Effector memory CD4-positive, alpha-beta T cell (primary cell): ENCODE measurements at places on chromosomes 2 and 18.

GRCh38 chr2:195612611-195613495 lies 44.2 kb upstream of the SLC39A10 start:
- no peak overlapping the region for H3K27ac ChIP-seq
- no peaks in the 10 kb centered on the region for H3K27me3 ChIP-seq
- no peak for DNase-seq
- no peaks in the 10 kb centered on the region for H3K36me3 ChIP-seq

DNA sequence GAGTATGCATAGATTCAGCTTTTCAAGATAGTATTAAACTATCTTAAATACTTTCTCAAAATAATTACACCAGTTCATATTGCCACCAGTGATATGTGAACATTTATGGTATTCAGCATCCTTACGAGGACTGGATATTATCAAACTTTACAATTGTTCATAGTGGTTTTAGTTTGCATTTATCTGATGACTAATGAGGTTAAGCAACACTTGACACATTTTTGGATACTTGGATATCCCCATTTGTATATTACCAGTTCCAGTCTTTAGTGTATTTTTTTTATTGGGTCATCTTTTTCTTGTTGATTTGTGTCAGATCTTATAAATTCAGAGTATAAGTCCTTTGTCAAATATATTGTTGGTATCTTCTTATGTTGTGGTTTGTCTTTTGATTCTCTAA lies 128.4 kb downstream of the ASXL3 start:
- no peaks in the 10 kb centered on the region for H3K27me3 ChIP-seq
- H3K4me1 ChIP-seq, result no peaks in the 10 kb centered on the region
- no peak overlapping the region for H3K27ac ChIP-seq
- H3K4me3 ChIP-seq, result no peak overlapping the region
- H3K36me3 ChIP-seq, result no peaks in the 10 kb centered on the region
- no peak for DNase-seq

DNA sequence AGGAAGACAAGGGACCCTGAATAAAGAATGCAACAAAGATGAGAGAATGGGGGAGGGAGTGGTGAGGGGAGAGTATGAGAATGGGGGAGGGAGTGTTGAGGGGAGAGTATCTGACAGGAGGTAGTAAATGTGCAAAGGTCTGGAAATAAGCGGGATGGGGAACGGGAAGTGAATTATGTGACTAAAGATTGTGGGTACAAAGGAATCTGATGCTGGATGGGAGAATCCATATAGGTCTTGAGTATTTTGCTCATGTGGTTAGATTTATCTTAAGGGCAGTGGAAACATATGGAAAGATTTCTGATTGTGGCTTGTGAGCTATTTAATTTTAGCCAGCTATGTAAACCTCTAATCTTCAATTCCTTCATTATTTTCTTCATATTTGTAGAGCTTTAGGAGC lies 593.4 kb downstream of the DCC start:
- no peak for DNase-seq
- no peaks in the 10 kb centered on the region for H3K4me1 ChIP-seq
- no peaks in the 10 kb centered on the region for H3K36me3 ChIP-seq
- no peak overlapping the region for H3K27ac ChIP-seq
- H3K4me3 ChIP-seq, result no peak overlapping the region

- no peaks in the 10 kb centered on the region for H3K4me1 ChIP-seq
- no peak for DNase-seq
- H3K27me3 ChIP-seq, result no peaks in the 10 kb centered on the region
- H3K4me3 ChIP-seq, result no peak overlapping the region
- H3K36me3 ChIP-seq, result no peaks in the 10 kb centered on the region
Measured at GRCh38 chr2:53129851-53130250, 637.8 kb upstream of the CHAC2 start.

DNA sequence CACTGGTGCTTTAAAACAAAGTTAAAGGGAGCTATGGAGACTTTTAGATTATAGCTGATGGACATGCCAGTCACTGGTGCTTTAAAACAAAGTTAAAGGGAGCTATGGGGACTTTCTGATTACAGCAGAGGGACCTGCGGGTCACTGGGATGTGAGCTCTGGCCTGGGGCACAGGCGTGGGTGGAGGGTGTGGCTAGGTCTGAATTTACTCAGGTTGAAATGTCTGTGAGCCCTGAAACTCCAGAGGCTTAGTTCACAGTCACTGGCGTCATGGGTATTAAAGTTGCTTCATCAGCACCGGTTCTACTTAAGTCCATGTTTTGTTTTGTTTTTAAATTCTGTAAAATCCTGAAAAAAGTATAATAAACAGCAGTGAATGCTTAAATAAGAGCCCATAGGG lies 49.0 kb upstream of the TMEM18 start:
- H3K4me1 ChIP-seq, result no peaks in the 10 kb centered on the region
- no peak for DNase-seq
- H3K27ac ChIP-seq, result no peak overlapping the region
- H3K36me3 ChIP-seq, result no peaks in the 10 kb centered on the region
- no peaks in the 10 kb centered on the region for H3K27me3 ChIP-seq

DNA sequence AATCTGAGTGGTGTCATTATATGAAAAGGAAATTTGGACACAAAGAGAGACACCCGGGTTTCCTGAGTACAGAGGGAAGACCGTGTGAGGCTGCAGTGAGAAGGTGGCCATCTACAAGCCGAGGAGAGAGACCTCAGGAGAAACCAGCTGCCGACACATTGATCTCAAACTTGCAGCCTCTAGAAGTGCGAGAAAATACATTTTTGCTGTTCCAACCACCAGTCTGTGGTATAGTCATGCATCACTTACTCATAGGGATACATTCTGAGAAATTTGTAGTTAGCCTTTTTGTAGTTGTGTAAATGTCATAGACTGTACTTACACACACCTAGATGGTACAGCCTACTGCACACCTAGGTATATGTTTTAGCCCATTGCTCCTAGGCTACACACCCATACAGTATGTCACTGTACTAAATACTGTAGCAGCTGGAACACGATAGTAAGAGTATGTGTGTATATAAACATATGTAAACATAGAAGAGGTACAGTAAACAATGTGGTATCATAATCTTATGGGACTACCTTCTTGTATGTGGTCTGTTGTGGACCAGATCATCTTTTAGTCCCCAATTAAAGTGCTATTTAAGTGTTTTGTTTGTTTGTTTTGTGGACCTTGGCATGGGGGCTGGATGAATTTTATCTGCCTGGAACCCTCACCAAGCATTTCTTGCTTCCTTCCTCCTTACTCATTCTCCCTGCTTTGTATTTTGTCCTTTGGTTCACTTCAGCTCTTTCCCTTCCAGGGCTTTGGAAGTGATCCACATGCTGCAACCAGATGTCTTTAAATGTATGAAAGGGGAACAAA lies 38.3 kb upstream of the SESTD1 start:
- H3K27me3 ChIP-seq, result no peaks in the 10 kb centered on the region
- H3K27ac ChIP-seq, result no peak overlapping the region
- no peak for DNase-seq
- no peaks in the 10 kb centered on the region for H3K36me3 ChIP-seq
- H3K4me1 ChIP-seq, result no peaks in the 10 kb centered on the region

- DNase-seq, result no peak
- no peaks in the 10 kb centered on the region for H3K27me3 ChIP-seq
- H3K27ac ChIP-seq, result no peak overlapping the region
- H3K4me3 ChIP-seq, result no peak overlapping the region
- no peaks in the 10 kb centered on the region for H3K4me1 ChIP-seq
Measured at GRCh38 chr2:158006961-158007719, 94.5 kb upstream of the UPP2 start.

DNA sequence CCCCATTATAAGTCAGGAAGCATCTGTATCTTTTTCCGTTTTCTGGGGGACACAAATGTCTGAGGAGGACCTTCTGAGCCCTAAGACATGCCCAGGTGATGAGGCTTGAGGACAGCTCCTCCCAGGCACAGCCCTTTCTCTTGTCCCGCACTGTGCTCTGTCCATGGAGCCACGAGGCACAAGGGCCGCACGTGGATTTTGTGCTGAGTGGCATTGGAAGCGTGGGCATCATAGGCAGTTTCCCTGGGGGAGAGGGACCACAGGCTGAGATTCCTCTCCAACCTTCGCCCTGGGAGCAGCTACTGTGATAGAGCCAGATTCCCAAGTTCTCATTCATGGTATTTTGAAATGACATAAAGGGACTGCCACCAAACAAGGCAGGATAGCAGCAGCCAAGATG lies 139.9 kb downstream of the SH3RF3 start:
- H3K27ac ChIP-seq, result no peak overlapping the region
- no peaks in the 10 kb centered on the region for H3K27me3 ChIP-seq
- no peak for DNase-seq
- H3K36me3 ChIP-seq, result no peaks in the 10 kb centered on the region

DNA sequence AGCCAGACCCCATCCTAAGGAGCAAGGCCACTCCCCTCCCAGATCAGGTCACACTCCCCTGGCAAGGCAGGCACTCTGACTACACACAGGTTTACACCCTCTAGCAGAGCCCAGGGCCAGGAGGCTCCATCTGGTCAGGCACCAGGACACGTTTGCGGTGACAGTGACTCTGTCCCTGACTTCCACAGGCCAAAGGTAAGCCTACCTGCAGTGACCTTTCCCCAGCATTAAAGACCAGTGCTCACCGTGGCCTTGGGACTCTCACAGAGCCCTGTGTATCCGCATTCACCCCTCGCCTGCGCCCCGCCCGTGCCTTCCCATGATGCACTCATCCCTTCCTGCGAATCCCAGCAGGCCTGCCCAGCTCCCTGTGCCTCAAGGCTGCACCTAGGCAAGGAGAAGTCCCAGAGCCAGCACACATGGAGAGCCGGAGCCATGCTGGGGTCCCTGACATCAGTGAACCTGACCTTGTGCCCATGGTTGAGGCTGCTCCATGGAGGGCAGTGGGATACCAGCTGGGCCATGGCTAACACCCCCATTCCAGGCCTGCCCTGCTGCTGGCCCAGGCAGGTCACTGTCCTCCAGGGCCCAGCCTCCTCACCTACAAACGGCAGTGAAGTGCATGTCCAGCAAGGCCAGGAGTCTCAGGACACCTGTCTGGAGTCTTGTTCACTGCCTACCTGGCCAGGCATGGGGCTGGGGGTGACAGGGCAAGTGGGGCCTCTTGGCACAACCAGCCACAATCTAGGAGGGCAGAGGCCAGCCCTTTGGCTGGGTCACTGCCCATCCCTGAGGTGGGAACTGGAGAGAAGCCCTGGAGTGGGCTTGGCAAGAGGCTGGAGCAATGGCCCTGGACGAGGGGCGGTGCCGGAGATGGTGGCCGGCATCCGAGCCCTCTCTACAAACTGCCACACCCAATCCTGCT lies 3.0 kb downstream of the NEURL3 start:
- H3K36me3 ChIP-seq, result no peaks in the 10 kb centered on the region
- H3K27me3 ChIP-seq, result no peaks in the 10 kb centered on the region
- no peak overlapping the region for H3K4me3 ChIP-seq
- H3K27ac ChIP-seq, result no peak overlapping the region
- DNase-seq, result no peak

- H3K27ac ChIP-seq, result no peak overlapping the region
- H3K4me1 ChIP-seq, result no peaks in the 10 kb centered on the region
- DNase-seq, result no peak
- no peaks in the 10 kb centered on the region for H3K27me3 ChIP-seq
Measured at GRCh38 chr2:3344897-3345296, 32.7 kb downstream of the EIPR1 start.

DNA sequence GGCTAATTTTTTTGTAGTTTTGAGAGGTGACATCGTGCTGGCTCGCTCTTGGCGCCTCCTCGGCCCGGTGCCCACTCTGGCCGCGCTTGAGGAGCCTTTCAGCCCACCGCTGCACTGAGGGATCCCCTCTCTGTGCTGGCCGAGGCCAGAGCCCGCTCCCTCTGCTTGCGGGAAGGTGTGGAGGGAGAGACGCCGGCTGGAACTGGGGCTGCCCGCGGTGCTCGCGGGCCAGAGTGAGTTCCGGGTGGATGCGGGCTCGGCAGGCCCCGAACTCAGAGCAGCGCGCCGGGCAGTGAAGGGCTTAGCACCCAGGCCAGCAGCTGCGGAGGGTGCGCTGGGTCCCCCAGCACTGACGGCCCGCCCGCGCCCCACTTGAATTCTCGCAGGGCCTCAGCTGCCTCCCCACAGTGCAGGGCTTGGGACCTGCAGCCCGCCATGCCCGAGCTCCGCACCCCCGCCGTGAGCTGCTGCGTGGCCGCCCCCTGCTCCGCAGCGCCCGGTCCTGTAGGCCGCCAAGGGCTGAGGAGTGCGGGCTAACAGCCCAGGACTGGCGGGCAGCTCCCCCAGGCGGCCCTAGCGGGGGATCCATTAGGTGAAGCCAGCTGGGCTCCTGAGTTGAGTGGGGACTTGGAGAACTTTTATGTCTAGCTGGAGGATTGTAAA lies 113.2 kb upstream of the ZSWIM2 start:
- no peaks in the 10 kb centered on the region for H3K4me1 ChIP-seq
- no peaks in the 10 kb centered on the region for H3K36me3 ChIP-seq
- H3K4me3 ChIP-seq, result no peak overlapping the region
- no peaks in the 10 kb centered on the region for H3K27me3 ChIP-seq

DNA sequence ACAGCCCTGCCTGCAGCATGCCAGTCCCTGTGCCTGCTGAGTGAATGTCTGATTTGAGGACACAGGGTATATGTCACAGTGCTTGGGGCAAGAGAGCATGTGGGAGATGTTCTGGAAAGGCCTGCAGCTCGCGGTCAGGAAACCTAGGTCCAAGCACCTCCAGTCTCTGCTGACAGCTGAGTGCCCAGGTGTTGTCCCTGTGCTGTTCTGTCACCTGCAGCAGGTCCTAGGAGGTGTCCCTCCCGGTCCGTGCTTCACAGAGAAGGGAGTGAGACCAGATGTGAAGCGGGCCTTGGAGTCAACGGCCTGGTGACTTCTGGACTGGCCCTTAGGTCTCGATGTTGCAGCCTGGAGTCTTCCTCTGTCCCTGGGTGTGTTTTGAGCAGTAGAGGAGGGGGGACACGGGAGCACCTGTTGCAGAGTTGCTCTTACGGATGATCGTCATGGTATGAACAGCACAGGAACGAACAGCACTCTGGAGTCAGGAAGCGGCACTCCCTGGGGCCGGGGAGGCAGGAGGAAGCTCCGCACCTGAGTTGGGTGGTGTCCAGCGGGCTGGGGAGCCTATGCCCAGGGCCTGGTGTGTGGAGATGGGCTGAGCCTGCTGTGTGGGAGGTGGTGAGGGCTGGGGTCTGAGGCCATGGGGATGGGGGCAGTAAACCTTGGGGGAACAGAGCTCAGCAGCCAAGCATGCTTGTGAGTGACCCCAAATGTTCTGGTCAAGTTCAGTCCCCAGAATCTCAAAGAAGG lies 21.6 kb upstream of the ARHGEF4 start:
- no peak overlapping the region for H3K27ac ChIP-seq
- H3K36me3 ChIP-seq, result no peaks in the 10 kb centered on the region
- H3K4me1 ChIP-seq, result no peaks in the 10 kb centered on the region
- no peaks in the 10 kb centered on the region for H3K27me3 ChIP-seq
- DNase-seq, result no peak

GRCh38 chr2:113831161-113831560 lies 58.7 kb upstream of the ACTR3 start:
- H3K4me1 ChIP-seq, result no peaks in the 10 kb centered on the region
- H3K4me3 ChIP-seq, result no peak overlapping the region
- H3K27me3 ChIP-seq, result no peaks in the 10 kb centered on the region
- H3K36me3 ChIP-seq, result no peaks in the 10 kb centered on the region

GRCh38 chr2:229945975-229946374 lies 23.7 kb downstream of the FBXO36 start:
- DNase-seq, result no peak
- no peaks in the 10 kb centered on the region for H3K4me1 ChIP-seq
- no peaks in the 10 kb centered on the region for H3K36me3 ChIP-seq
- no peaks in the 10 kb centered on the region for H3K27me3 ChIP-seq
